ENCODE measurements at places on chromosomes 3 and 15. TPM values are rescaled to one million over a fixed set of nuclear protein-coding genes. Genes with fewer than 3 reads are reported as not detected.
A peak's percentile ranks its signal among the peaks of the same experiment; 100 is the strongest.

DNA sequence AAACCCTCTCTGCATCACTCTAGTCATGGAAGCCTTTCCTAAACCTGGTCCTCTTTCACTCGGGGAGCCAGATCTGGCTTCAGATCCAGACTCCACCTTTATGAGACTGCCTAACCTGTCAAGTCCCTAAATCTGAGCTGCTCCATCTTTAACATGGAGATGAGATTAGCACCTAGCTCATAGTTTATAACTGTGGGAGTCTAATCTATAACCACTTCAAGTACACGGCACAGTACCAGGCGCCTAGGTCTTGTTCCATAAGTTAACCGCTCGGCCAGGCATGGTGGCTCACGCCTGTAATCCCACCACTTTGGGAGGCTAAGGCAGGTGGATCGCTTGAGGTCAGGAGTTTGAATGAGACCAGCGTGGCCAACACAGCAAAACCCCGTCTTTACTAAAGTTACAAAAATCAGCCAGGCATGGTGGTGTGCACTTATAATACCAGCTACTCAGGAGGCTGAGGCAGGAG is 30.3 kb downstream of the TPM1 start:
- DNase-seq, result no peak

- DNase-seq, result no peak
These were observed 13.4 kb downstream of the SEMA7A start for GRCh38 chr15:74420193-74420905.

ADGRG7 gene
- not detected for total RNA-seq

FOXB1 gene
- not detected for total RNA-seq

DNA sequence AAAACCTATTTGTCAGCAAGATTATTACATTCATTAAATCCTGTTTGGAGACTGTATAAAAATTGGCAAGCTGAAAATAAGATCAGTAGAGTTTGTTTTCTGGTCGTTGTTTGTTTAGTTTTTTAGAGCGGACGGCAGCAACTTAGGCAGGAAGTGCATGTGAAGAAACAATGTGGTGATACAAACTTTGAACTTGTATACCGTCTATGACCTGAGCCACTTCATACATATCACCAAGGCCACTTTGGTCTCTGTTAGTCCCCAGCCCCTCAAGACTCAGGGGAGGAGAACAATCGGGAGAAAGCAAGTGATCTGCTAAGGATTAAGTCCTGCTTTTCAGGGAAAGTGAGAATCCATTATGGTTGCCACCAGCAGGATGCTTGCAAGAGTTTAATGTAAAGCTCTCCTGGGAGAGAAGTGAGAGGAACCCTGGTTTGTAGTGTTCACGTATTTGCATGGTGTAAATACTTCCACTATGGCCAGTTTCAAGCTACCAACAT is 31.1 kb downstream of the RASGRP1 start:
- DNase-seq, result no peak

GRCh38 chr3:141218926-141219325 is 12.7 kb upstream of the PXYLP1 start:
- no peak for DNase-seq

OXTR gene
- total RNA-seq, result 6.1 TPM

DNA sequence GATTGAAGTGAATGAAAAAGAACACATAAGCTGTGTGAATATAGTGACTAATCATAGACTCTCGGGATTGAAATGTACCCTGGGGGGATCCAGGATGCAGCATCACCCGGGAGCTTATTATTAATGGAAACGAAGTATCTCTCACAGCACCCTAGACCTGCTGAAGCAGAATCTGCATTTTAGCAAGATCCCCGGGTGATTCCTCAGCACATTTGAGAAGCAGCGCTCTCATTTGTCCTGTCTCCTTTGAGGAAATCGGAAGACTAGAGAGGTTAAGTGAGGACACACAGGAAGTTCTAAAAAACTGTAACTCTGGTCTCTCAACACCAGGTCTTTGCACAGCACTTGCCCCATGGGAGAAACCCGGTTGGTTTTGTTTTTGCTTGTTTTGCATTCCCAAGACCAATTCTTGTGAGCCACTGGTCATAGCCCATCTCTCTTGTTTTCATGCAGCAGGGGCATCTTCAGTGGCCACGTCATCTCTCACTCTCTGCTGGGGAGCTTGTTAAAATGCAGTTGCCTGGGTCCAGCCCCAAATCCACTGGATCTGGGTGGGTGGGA is 30.2 kb downstream of the ZNF710 start:
- DNase-seq, result peak; percentile 15

DNA sequence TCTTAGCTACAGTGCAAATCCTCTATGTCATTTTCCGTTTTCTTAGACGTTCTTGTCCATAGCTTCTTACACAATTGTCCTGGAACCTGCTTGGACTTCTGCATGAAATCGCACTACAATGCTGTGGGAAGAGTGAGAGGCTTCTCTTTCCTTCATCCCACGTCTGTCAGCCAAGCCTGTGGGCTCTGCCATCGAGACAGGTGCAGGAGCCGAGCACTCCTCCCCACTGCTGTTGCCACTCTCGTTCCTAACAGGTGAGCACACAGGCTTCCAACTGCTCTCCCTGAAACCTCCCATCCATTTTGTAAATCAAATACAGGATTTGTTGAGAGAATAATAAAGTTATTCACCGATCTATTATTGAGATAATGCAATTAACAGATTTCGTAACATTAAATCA is 23.5 kb downstream of the ZXDC start:
- DNase-seq, result no peak

GRCh38 chr3:179146911-179147513 is 1.1 kb upstream of the PIK3CA start:
- DNase-seq, result peak; percentile 79

DNA sequence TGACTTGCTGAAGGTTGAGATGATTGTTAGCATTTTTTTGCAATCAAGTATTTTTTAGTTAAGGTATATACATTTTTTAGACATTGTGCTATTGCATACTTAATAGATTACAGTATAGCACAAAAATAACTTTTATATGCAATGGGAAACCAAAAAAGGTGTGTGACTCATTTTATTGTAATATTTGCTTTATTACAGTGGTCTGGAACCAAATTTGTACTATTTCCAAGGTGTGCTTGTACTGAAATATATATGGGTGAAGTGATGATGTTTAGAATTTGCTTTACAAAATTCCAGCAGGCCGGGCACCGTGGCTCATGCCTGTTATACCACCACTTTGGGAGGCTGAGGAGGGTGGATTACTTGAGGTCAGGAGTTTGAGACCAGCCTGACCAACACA is 29.1 kb upstream of the TBC1D23 start:
- DNase-seq, result peak; percentile 30

DNA sequence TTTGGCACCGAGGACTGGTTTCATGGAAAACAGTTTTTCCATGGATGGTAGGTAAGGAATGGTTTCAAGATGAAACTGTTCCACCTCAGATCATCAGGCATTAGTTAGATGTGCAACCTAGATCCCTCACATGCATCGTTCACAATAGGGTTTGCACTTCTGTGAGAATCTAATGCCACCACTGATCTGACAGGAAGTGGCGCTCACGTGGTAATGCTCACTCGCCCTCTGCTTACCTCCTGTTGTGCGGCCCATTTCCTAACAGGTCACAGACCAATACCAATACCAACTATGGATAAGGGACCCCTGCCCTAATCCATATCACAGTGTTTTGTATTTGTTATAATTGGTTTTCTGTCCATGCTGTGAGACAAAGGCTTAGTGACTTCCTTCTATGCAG is 58.9 kb downstream of the SLMAP start:
- no peak for DNase-seq

DNA sequence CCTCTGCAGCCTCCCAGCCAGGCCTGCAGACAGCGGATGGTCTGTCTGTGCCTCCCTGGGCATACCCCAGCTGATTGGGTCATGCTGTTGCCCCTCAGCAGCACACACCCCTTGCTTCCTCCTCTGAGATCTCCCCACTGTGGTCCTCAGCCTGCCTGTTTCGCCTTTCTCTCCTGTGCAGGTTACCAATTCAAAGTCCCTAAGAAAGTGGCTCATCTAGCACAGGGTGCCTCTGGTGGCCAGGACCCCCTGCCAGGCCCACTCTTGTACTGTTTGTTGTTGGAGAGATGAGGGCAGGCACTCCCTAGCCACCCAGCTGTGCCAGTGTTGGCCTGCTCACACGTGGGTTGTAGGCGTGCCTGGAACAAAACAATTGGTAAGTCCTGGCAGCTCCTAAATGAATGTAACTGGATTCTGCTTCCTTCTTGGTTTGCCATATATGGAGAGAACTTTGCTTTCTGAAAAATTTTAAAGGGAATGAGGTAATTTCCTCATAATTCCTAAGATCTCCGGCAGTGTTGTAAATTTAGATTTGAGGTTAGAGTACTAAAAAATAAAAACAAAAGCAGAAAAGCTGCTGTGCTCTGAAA is 213.2 kb upstream of the IL12A start:
- peak; percentile 70 for DNase-seq

ITIH1 gene
- not detected for total RNA-seq

SLC9C1 gene
- total RNA-seq, result 0.33 TPM

DNA sequence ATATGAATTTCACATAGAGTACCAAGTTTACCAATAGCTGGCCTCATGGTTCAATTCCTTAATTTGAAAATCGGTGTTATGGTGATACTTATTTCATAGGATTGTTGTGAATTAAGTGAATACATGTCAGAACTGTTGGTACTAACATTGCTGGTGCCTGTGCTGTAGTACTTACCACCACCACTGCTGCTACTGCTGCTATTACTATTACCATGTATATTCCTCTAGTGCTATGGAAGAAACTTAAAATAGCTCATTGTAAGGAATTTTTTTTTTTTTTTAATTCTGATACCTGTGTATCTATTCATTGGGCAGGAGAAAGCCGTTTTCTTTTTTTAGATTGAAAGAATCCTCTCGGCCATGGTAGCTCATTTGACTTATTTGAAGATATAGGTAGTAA is 3.6 kb downstream of the FYTTD1 start:
- no peak for DNase-seq

APOD gene
- total RNA-seq, result 2.9 TPM

ASB14 gene
- total RNA-seq, result not detected

DNA sequence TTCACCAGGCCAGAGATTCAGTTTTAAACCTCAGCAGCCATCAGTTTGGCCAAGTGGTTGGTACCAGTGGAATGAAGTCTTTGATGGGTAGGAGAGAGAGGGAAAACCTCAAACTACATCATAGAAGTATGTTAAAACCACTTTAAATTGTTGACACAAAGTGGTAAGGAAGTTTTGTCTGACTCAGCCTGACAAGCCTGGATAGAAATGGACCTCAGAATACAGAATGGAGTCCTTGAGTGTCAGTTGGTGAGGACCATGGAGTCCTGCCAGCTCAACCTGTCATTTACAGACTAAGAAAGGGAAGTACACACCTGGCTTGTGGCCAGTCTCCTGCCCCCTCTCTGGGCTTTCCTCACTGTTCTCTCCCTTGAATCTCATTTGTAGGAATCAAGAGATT is 12.1 kb downstream of the EAF1 start:
- peak; percentile 30 for DNase-seq

DNA sequence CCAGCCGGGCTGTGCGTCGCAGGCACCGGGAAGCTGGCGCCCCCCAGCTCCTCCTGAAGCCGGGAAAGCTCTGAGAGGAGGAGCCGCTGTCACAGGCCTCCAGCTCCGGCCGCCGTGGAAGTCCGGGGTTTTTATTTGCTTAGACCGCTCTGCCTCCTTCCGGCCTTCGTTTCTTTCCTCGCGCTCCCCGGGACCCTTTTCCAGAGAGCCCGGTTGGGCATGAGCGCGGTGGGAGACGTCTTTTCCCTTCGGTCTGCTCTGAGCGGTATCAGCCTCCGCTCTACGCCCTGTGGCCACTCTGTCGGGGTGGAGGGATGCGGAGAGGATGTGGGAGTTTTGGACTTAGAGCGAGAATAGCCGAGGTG is 559 bp downstream of the SENP5 start:
- DNase-seq, result peak; percentile 12

BCHE gene
- total RNA-seq, result 5.7 TPM

KNG1 gene
- not detected for total RNA-seq

GRCh38 chr15:50137330-50137761 is 18.3 kb upstream of the ATP8B4 start:
- peak; percentile 95 for DNase-seq

MESP2 gene
- 2.9 TPM for total RNA-seq

COL6A5 gene
- not detected for total RNA-seq

DNA sequence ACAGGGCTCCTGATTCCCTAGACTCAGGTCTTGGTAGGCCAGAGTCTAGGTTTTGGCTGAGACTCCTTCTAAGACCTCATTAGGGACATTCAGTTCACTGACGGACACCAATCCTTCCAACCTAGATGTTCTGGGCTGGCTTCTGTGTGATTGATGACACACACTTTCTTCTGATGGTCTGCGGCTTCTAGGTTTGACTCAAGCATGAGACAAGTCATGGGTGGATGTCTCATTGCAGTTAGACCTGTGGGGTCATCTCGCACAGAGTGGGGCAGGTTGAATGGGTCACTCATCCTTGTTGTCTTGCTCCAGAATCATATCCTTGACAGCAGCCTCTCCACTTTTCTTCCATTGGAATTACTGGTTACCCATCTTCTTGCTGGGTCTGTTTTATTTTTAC is 35.8 kb downstream of the ARNT2 start:
- no peak for DNase-seq

MCTP2 gene
- total RNA-seq, result 3.9 TPM

- DNase-seq, result peak; percentile 32
These were observed 17.1 kb downstream of the CTXND1 start for GRCh38 chr15:80234883-80235282.

- DNase-seq, result no peak
These were observed 576.9 kb upstream of the NECTIN3 start for GRCh38 chr3:110494728-110495127.

- peak; percentile 40 for DNase-seq
These were observed 613 bp downstream of the ATP1B3 start for GRCh38 chr3:141876891-141877621.

DNA sequence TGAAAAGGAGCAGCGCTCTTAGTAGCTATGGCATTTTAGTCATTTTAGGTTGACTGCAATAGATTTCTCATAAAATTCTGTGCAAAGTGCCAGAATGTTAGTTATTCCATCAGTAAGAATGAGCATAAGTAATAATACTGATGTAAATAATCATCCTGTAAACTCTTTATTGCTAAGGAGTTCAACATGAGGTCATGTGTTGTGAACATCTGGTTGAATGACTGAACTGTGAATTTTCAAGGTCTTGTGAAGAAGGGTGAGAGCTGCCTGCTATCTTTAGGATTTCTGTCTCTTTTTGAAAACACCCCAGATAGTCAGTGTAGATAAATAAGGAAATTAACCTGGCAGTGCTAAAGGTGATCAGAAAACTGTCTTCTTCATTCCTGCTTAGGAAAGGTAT is 333.4 kb upstream of the TBC1D5 start:
- no peak for DNase-seq

- DNase-seq, result no peak
These were observed 4.8 kb downstream of the LIPC start for GRCh38 chr15:58436552-58436951.

MKRN3 gene
- 0.65 TPM for total RNA-seq

CHAC1 gene
- total RNA-seq, result 4.7 TPM
